Sigmoid colon (tissue), 7 donors: ENCODE measurements at places on chromosomes 13 and 19.

GRCh38 chr13:64020126-64020525 lies 2604.5 kb upstream of the PCDH20 start:
- no peak for DNase-seq

GRCh38 chr13:82136880-82137279 lies 1745.4 kb downstream of the SLITRK1 start:
- DNase-seq = no peak

- DNase-seq = no peak
Observed at GRCh38 chr19:29450306-29450705, 75.5 kb upstream of the VSTM2B start.

DNA sequence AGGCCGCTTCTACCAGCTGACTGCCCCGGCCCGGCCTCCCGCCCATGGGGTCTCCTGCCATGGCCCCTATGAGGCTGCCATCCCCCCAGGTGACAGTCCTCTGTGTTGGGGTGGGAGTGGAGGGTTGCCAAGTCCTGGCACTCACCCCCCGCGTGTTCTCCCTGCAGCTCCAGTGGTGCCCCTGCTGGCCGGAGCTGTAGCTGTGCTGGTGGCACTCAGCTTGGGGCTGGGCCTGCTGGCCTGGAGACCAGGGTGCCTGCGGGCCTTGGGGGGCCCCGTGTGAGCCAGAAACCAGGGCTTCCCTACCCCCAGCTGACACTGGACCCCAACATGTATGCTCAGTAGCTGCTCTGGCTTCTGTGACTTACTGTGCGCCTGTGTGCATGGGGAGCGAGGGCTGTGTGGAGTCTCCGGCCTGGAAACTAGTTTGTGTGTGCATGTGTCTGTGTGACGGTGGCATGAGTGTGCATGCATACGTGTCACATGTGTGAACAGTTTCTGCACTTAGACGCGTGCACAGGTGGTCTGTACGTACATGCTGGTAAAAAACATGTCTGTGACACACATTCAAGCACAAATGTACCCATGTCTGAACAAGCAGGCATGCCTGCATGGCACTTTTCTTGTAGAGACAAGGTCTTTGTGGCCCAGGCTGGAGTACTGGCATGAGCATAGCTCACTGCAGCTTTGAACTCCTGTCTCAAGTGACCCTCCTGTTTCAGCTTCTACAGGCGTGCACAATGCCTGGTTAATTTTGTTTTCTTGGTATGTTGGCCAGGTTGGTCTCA lies 4.9 kb downstream of the ACP4 start:
- DNase-seq = no peak
